ENCODE measurements at places on chromosomes 16 and 17.

DNA sequence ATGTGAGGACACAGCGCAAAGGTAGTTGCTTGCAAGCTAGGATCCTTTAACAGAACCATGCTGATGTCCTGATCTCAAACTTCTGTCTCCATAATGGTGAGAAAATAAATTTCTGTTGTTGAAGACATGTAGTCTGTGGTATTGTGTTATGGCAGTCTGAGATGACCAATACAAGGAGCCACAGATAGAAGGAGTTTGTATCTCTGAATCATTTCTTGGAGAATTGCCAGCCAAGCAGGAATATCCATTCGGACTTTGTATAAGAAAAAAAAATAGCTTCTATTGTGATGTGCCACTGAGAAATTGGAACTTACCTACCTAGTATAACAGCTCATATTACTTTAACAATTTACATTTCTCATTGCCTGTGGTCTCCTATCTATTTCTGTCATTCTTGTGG lies 447.6 kb upstream of the CA10 start:
- DNase-seq = no peak

- DNase-seq = no peak
These were observed 29.1 kb upstream of the SHCBP1 start for GRCh38 chr16:46650254-46650623.

GRCh38 chr17:71905376-71906031 lies 215.3 kb upstream of the SOX9 start:
- no peak for DNase-seq

DNA sequence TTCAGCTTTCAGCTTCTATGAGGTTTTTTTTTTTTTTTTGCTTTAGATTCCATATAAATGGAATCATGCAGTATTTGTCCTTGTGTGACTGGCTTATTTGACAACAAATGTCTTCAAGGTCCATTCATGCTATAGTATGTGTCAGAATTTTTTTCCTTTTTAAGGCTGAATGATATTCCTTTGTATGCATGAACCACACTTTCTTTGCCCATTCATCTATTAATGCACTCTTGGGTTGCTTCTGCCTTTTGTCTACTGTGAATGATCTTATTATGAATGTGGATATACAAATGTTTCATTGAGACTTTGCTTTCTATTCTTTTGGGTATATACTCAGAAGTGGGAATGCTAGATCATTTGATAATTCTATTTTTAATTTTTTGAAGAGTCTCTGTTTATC lies 27.0 kb upstream of the LRRC75A start:
- DNase-seq = no peak

DNA sequence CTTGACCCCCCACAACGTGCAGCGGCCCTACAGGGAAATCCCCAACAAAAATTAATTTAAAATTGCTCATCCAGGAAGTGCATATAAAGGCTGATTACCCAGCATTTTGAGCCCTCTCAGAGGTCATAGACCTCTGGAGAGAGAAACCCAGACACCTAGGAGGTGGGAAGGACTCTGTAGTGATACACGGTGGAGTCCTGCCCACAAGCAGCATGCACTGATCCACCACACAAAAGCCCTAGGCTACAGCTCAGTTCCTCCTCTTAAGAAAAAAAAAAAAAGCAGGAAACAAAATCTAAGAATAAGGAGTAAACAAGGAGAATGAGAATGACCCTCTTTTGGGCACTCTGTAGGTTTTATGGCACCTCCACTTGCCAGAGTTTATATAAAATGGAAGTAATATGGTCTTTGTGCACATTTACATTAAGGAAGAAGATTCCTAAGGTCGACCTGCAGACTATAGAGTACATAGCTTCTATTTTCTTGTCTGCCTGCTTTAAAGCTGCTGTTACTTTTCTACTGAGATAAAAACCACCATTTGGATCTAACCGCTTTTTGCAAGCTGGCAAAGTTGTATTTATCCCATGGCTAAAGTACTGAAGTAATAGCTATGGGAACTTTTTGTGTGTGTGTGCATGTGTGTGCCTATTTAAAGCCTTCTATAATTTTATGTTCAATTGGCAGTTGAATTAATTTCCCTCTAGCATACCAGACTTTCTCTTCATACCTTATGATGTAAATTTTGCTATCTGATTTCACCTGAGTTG lies 46.9 kb downstream of the ACSM1 start:
- DNase-seq = no peak

DNA sequence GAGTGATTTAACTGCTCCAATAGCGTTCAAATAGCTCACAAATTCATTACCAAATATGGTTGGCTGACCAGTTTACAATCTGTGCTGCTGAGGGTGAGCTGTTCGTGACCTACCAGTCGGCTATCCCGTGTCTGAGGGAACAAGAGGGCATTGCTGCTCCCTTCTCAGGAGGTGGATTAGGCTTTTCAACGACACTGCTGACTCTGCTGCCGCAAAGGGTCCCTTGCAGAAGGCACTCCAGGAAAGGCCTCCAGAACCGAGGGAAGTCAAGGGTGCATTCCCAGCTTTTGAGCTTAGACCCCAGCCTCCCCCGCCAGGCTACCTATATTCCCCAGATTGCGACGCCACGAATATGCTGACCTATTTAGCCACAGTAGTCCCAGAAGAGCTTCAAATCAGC lies 32.3 kb downstream of the GJC1 start:
- DNase-seq = no peak

DNA sequence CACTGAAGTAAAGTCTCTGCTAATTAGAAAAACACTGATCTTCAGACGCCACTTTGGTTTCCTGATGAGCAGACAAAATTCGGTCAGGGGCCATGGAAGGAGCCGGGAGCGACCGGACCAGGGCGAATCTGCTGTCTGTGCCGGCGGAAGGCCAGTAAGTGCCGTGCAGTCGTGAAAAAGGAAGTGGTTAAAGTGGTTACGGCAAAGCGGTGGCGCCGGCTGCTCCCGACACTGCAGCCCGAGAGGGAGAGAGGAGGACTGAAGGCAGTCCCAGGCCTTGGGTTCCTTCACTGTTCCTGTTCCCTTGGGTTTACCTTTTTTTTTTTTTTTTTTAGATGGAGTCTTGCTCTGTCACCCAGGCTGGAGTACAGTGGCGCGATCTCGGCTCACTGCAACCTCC lies 17.3 kb upstream of the HEXD start:
- peak; percentile 52 for DNase-seq

DNA sequence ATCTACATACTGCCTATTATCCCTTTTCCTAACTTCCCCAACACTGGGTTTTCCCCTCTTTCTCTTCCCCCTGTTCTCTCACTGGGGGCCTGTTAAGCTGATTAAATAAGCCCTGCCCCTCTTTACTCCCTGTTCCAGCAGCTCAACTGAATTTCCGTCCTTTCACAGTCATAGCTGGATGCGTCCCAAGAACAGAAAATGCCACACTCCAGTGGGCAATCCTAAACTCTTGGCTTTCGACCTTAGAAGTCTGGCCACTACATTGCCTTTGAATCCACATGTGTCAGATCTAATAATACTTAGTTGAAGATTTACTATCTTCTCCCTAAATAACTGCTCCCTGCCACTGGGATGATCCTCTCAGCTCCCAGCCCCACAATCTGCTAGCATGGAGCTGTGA lies 34.5 kb downstream of the KCNJ16 start:
- DNase-seq = no peak

- DNase-seq = no peak
These were observed 53.8 kb downstream of the MYO18A start for GRCh38 chr17:29126268-29126930.

DNA sequence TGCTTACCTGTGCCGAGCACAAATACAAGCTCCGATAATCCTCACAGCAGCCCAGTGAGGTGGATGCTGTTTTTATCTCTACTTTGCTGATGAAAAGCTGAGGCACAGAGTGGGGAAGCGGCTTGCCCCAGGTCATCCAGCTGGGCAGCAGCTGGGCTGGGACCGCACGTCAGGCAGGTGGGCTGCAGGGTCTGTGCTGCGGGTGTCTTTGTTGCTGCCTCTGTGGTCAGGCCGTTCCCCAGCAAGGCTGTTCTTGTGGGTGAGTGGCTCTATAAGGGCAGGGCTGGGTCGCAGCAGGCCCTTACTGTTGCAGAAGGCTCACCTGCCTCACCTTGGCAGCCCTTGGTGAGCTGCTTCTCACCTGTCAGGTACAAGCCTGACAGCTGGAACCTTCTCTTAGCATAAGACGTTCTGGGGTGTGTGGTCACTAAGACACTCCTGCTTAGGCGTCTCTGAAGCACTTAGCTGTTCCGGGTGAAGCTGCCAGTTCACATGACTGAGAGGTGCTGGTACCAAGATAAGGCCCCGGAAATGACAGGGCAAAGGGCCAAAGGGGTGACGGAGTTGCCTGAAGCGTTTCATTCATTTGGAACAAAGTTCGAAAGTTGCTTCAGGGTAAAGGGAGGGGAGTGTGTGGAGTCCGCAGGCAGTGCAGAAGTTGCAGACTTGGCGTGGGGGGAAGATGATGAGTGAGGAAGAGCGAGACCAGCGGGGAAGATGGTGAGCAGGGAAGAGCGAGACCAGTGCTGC lies 17.4 kb downstream of the IRF8 start:
- DNase-seq = no peak

DNA sequence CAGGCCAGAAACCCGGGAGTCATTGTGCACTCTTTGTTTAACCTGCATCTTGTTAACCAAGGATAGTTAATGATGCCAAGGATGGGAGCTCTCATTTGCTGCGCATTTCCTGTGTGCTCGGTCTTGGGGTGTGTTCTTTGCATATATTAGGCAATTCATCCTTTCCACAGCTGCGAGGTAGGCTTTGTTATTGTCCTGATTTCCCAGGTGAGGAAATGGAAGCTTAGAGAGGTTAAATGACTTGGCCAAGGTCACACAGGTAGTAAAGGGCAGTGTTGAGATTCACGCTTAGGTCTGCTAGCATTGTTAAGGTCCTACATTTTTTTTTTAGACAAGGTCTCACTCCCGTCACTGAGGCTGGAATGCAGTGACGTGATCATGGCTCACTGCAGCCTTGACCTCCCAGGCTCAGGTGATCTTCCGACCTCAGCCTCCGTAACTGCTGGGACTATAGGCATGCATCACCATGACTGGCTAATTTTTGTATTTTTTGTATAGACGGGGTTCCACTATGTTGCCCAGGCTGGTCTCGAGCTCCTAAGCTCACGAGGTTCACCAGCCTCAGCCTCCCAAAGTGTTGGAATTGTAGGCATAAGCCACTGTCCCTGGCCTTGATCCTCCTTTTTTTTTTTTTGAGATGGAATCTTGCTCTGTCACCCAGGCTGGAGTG lies 5.0 kb upstream of the LRRC75A start:
- no peak for DNase-seq

GRCh38 chr17:57732062-57732461 lies 13.0 kb downstream of the CCDC182 start:
- DNase-seq = no peak

DNA sequence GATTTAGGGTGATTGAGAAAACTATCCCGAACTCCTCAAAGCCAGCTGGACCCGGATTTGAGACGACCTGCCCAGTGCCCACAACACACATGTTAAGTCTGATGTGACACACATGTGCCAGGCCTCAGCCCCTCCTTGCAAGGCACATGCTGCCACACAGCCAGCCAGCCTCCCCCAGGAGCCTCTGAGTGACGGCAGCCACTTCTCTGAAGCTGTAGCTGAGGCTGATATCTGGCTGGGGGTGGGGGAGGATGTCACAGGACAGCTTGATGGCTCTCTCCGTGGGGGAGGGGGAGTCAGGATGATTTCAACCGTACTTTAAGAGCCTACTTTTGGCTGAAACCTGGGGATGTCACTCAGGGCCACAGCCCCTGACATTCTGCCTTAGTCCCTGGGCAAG lies 40.9 kb downstream of the SRCIN1 start:
- DNase-seq = no peak

GRCh38 chr17:81435652-81436293 lies 40.5 kb downstream of the BAHCC1 start:
- no peak for DNase-seq

DNA sequence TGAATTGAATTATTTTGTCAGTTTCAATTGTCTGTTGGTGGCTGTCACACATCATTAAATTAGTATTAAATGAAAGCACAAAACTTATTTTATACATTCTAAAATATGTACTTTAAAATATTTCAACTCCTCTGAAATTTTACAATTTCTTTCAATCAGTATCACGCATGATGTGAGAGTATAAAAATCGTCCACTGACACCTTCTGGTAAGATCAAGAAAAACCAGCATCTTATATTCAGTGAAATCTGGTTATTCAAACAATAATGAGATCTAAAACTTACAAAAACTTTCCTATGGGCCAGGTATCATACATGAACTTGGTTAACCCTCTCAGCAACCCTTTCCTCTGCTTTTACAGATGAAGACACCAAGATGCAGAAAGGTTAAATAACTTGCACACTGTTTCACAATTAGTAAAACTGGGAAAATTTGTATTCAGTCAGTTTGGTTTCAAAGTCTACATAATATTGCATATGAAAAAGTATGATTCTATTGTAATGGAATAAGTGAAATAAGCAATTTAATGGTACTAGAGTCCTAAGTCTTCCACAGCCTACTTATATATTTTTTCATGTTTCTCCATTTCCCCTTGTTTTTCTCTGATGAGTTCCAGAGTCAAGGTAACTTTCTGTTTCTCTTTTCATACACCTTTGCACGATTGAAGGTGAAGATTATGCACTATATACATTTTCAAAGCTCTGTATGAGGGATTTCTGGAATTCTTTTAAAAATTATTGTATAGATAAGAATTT lies 58.7 kb downstream of the EFCAB5 start:
- no peak for DNase-seq

DNA sequence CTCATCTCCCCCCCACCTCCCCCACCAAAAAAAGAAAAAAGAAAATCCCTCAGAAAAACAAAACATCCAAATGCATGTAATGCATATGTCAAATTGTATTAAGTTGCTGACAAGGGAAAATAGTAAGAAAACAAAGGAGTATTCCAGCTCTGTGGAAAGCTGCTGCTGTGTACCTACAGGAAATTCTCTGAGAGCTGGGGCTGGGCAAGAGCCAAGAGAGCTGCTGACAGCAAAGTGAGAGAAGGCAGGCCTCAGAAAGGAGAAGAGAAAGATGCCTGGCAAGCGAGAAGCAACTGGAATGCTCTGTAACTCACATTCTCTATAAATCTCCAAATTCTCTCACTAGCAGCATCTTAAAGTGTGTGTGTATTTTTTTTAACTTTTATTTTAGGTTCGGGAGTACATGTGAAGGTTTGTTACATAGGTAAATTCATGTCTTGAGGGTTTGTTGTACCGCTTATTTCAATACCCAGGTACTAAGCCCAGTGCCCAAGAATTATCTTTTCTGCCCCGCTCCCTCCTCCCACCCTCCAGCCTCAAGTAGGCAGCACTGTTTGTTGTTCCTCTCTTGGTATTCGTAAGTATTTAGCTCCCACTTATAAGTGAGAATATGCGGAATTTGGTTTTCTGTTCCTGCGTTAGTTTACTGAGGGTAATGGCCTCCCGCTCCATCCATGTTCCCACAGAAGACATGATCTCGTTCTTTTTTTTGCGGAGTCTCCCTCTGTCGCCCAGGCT lies 24.4 kb downstream of the CNTROB start:
- no peak for DNase-seq

GRCh38 chr17:63492940-63493339 lies 16.1 kb downstream of the ACE start:
- no peak for DNase-seq

- DNase-seq = no peak
These were observed 40.5 kb downstream of the ABHD15 start for GRCh38 chr17:29526322-29526721.

- DNase-seq = no peak
These were observed 71.8 kb downstream of the SRCIN1 start for GRCh38 chr17:38533866-38534497.

GRCh38 chr17:1032391-1032790 lies 35.5 kb downstream of the TIMM22 start:
- DNase-seq = no peak
